Endothelial cell of umbilical vein (primary cell): ENCODE measurements at places on chromosomes 2 and 18.
A peak's percentile ranks its signal among the peaks of the same experiment; 100 is the strongest.

- no peaks in the 10 kb centered on the region for H3K27me3 ChIP-seq
- peaks cover 17% of the 10 kb centered on the region for H3K4me1 ChIP-seq
- H3K27ac ChIP-seq: no peak overlapping the region
- no peaks in the 10 kb centered on the region for H3K36me3 ChIP-seq
- no peak overlapping the region for H3K4me3 ChIP-seq
Measured at GRCh38 chr2:28678944-28679343, 72.7 kb upstream of the PPP1CB start.

- peak; percentile 56 for DNase-seq
- no peaks in the 10 kb centered on the region for H3K36me3 ChIP-seq
- H3K4me3 ChIP-seq: no peak overlapping the region
- H3K27ac ChIP-seq: no peak overlapping the region
- H3K4me1 ChIP-seq: peaks cover 10% of the 10 kb centered on the region
Measured at GRCh38 chr2:203583701-203584100, 48.6 kb upstream of the RAPH1 start.

GRCh38 chr2:6524691-6525474, 340.8 kb downstream of the CMPK2 start:
- H3K4me3 ChIP-seq: no peak overlapping the region
- H3K36me3 ChIP-seq: no peaks in the 10 kb centered on the region
- no peak overlapping the region for H3K27ac ChIP-seq
- H3K4me1 ChIP-seq: no peaks in the 10 kb centered on the region
- no peaks in the 10 kb centered on the region for H3K27me3 ChIP-seq

DNA sequence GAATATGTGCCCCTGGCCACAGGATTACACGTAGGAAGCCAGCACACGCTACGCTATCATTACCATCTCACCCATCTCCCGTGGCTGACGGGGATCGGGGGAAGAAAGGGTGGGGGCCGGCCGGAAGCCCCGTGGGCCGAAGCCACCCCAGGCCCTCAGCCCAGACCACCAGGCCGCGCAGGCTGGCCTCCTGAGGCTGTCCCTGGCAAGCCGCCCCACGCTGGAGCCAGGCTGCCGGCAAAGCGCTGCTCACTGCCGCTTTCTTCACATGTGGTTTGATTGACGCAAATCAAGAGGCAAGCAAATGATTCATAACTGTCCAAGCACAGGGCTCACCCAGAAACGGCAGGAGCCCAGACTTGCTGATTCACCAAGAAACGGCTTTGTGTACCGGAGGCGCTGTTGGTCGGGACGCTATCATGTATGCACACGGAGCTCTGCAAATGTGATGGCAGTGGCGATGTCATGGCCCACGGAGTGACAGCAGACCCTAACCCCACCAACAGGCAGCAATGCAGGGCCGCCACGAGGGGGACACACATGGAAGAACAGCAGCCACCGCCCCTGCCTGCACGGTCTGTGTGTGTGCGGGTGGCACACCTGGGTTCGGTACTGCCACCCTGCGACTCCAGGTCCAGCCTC, 125.7 kb downstream of the HDAC4 start:
- no peak overlapping the region for H3K4me3 ChIP-seq
- no peak for DNase-seq
- H3K36me3 ChIP-seq: no peaks in the 10 kb centered on the region
- no peaks in the 10 kb centered on the region for H3K27me3 ChIP-seq
- no peaks in the 10 kb centered on the region for H3K4me1 ChIP-seq

- H3K4me3 ChIP-seq: no peak overlapping the region
- H3K27ac ChIP-seq: no peak overlapping the region
- no peaks in the 10 kb centered on the region for H3K36me3 ChIP-seq
- no peak for DNase-seq
- no peaks in the 10 kb centered on the region for H3K27me3 ChIP-seq
- H3K4me1 ChIP-seq: no peaks in the 10 kb centered on the region
Measured at GRCh38 chr2:220815698-220816097, 756.4 kb downstream of the EPHA4 start.

- H3K4me1 ChIP-seq: peaks cover 10% of the 10 kb centered on the region
- H3K4me3 ChIP-seq: no peak overlapping the region
- peaks cover 6% of the 10 kb centered on the region for H3K27me3 ChIP-seq
- H3K36me3 ChIP-seq: no peaks in the 10 kb centered on the region
- no peak overlapping the region for H3K27ac ChIP-seq
- DNase-seq: peak; percentile 48
Measured at GRCh38 chr2:54899576-54900200, 150.6 kb downstream of the RTN4 start.

DNA sequence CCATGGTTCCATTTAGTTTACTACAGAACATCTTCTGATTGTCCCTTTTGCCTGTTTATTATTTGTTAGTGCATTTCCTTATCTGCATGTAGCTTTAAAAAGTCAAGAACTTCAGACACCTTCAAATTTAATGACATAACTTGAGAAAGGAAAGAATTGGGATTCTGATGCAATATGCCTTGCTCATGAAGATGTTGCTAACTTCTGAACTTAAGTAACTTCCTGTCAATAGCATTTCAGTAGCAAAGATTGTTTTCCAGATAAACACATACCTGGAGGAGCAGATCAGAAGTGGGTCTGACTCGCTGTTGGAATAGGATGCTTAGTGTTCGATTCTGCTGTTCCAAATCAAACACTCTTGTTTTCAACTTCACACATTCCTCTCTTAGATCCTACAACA, 190.2 kb upstream of the LYPD1 start:
- H3K27me3 ChIP-seq: no peaks in the 10 kb centered on the region
- no peak overlapping the region for H3K4me3 ChIP-seq

GRCh38 chr2:8676191-8676920, 5.5 kb upstream of the ID2 start:
- H3K4me1 ChIP-seq: peaks cover 43% of the 10 kb centered on the region
- DNase-seq: peak; percentile 39
- peaks cover 13% of the 10 kb centered on the region for H3K27me3 ChIP-seq
- no peaks in the 10 kb centered on the region for H3K36me3 ChIP-seq
- H3K4me3 ChIP-seq: peak overlapping the region; percentile 40

DNA sequence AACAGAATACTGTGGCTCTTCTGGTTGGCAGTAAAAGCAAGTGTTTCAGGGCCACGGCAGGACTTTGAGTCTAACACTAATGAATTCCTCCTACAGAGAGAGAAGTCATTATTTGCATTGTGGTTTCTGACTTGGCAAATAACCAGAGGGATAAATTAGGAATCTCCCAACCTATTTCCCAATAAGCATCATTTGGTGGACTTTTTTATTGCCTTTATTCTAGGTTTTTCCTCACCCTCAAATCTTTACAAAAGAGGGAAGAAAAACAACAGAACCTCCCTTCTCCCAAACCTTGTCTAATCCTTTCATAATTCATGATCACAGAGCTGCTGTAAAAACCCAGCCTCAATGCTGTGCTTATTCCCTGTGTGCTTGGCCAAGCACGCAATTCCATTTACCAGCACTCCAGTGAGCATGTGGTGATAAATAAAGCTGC, 179.7 kb downstream of the AGPS start:
- H3K27me3 ChIP-seq: no peaks in the 10 kb centered on the region
- no peak for DNase-seq
- H3K27ac ChIP-seq: no peak overlapping the region
- H3K36me3 ChIP-seq: no peaks in the 10 kb centered on the region

- no peaks in the 10 kb centered on the region for H3K36me3 ChIP-seq
- no peak for DNase-seq
- H3K27me3 ChIP-seq: no peaks in the 10 kb centered on the region
- no peak overlapping the region for H3K4me3 ChIP-seq
- H3K27ac ChIP-seq: no peak overlapping the region
Measured at GRCh38 chr2:129347486-129348217, 631.8 kb upstream of the RAB6C start.

GRCh38 chr2:64462940-64463700, 9.2 kb downstream of the LGALSL start:
- no peaks in the 10 kb centered on the region for H3K27me3 ChIP-seq
- no peak for DNase-seq
- no peaks in the 10 kb centered on the region for H3K4me1 ChIP-seq
- H3K27ac ChIP-seq: no peak overlapping the region
- H3K36me3 ChIP-seq: no peaks in the 10 kb centered on the region
